ENCODE measurements at places on chromosomes 6 and 20.

GRCh38 chr6:159097256-159097655, 52.5 kb upstream of the TAGAP start:
- no peak for DNase-seq

DNA sequence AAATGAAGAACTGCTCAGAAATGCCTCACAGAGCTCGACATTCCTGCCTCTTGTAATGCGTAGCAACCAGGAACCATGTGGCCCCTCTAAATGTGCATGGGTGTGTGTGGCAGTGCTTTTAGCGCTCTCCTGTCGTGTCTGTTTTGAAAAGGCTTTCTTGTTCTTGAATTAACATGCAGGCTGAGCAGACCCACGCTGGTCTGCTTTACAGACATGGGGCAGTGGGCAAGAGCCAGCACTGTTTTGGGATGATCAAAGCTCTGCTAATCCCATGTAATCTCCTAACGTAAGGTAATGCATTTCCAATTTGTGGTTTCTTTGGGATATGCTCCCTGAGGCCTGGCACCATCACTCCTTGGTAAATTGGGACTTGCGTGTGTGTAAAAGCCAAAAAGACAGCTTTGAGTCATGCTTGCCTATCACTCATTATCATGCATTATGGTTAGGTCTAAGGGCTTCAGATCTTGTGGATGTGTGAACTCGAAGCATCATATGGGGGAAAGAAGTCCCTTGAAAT, 11.8 kb downstream of the RIPOR2 start:
- no peak for DNase-seq

DNA sequence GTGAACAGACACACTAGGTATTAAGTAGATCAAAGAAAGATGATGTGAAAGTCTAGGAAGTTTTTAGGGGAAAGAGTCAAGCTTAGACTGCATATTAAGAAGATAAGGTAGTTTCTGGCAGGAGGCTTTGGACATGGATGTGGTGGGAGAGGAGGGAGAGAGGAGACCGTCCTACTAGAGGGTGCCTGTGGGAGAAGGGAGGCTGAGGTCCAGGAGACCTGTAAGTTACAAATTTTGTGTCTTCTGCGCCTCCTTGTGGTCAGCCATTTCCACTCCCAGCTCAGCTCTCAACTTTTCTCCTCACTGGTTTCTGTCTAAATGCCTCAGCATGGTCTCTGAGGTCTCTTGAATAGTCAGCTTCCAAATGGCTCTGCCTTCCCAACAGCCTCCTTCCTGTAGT, 193.5 kb downstream of the UNC5CL start:
- DNase-seq = peak; percentile 50

DNA sequence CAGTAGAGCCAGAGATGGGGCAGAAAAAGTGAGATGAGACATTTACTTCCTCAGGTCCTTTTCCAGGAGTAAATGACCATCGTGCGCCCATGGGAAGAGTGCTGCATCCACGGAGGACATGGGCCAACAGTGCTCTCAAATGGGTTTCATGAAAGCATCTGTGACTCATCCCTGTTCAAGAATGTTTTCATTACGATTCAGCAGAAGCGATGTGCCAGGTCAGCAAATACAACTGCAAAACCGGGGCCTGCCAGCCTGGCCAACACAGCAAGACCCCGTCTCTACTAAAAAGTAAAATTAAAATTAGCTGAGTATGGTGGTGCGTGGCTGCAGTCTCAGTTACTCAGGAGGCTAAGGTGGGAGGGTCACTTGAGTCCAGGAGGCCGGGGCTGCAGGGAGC, 125.1 kb downstream of the LY86 start:
- DNase-seq = no peak

- no peak for DNase-seq
These were observed 95.9 kb upstream of the PMEPA1 start for GRCh38 chr20:57805747-57806146.

GRCh38 chr20:48740712-48741111, 87.1 kb downstream of the PREX1 start:
- no peak for DNase-seq

DNA sequence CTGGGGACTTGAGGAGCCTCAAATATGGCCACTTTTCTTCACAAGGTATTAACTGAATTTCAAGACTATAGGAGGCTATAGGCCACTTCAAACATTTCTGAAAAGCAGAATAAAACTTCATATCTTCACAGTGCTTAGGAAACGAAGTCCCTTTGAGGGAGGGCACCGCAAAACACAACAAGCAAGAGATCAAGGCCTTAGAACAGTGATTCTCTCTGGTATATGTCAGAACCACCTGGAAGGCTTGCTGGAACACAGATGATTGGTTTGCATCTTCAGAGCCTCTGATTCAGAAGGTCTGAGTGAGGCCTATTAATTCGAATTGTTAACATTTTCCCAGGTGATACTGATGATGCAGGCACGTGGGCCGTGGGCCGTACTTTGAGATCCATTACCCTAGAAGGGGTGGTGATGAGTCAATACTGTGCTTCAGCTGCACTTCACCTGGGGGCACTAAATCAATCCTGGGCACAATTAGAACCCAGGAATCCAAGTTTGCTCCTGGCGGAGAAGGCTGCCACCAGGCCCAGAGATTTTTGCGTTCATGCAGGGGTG, 10.7 kb downstream of the SUN5 start:
- DNase-seq = no peak

DNA sequence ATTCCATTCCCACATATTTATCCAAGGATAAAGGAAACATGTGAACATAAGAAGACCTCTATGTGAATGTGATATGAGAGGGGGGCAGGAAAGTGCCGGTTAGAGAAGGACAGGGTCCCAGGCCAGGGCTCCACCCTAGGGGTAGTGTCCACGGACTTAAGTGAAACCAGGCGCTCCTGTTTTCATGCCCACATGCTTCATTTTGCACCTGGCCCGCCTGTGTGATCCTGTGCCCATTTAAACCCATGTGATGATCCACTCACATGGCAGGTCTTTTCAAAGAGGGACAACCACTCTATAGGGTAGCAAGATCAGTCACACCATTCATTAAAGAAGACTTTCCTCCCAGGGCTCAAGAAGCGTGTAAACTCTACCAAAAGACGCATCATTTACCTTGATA, 865.3 kb upstream of the GJE1 start:
- DNase-seq = no peak

GRCh38 chr20:60046011-60046413, 87.8 kb downstream of the CDH26 start:
- peak; percentile 65 for DNase-seq

GRCh38 chr6:121984956-121985355, 414.5 kb upstream of the HSF2 start:
- no peak for DNase-seq

GRCh38 chr6:148491638-148492251, 149.1 kb downstream of the SASH1 start:
- no peak for DNase-seq

DNA sequence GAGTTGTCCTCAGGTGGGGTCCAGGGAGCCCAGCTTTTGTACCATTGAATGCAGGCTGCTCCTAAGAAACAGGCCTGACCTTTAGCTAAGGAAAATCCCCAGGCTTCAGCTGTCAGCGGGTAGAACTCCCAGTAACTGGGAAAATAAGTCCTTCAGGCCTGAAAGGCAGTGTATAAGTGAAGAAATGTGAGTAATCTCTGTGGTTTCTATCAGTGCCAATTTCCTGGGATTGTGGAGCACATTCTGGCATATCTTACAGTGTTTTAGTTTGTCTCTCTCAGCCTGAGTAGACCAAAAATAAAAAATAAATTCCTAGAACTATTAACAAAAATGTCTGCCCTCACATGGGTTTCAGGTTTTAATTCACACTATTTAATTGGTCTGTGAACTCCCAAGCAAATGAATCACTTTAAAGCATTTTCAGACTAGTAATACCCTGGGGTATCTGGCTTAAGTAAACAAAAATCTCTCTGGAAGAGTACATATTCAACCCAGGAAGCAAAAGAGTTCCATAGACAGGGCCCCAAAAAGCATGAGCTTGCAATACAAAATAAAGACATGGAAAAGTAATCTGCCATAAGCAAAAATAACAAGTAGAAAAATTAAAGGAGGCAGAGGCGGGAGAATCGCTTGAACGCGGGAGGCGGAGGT, 566.2 kb upstream of the NOX3 start:
- no peak for DNase-seq

DNA sequence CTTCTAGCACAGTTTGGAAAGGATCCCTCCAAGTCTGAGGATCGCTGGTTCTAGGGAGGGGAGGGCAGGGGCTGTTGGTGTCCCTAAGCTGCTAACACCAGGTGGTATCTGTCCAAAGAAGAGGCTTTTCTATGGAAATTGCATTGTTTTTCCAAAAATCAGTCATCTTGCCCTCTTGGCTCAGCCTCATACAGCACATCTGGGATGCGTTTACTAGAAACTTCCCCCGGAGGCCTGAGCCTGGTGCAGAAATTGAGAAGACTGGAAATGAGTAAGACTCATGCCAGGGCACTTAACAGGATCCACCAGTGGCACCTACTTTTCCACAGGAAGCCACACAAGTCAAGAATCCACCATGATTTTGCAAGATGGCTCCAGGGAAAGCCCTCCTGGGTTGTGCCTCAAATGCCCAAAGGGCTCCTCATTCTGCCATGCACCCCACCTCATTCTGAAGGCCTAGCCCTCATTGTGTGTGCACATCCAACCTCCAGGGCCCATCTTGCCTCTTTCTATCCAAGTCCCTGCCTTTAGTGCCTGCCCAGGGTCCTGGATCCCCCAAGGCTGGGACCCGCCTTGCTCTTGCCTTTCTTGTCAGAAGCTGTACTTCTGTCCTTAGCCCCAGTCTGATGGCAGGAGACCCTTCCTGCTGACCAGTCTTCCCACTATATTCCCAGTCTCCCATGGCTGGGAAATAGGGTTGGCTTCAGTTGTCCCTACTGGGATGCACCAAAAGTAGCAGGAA, 97.6 kb downstream of the MRPL14 start:
- DNase-seq = no peak

- peak; percentile 69 for DNase-seq
These were observed 20.3 kb downstream of the TTPAL start for GRCh38 chr20:44495802-44496481.

DNA sequence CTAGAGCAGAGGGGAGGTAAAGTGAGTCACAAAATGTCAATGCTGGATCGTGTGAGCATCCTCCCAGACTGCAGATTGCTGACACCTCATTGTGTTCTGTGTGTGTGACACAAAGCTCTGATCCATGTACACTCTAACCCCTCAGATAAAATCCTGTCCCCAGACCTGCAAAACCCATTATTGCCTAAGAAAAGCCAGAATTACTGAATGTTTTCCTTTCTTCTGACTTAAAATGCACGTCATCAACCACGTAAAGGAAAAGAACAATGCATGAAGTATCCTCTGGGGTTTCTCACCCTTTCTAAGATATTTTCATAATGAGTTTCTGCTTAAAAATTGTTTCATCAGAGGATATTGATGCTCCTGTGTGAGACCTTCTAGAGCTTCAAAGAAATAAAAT, 218.0 kb upstream of the PREP start:
- DNase-seq = no peak

GRCh38 chr6:122609881-122610689, at the start of gene PKIB:
Gene PKIB (plus strand): TSS chr6:122610405. CDS start chr6:122717795, 107,390 bp downstream.
- peak; percentile 64 for DNase-seq

DNA sequence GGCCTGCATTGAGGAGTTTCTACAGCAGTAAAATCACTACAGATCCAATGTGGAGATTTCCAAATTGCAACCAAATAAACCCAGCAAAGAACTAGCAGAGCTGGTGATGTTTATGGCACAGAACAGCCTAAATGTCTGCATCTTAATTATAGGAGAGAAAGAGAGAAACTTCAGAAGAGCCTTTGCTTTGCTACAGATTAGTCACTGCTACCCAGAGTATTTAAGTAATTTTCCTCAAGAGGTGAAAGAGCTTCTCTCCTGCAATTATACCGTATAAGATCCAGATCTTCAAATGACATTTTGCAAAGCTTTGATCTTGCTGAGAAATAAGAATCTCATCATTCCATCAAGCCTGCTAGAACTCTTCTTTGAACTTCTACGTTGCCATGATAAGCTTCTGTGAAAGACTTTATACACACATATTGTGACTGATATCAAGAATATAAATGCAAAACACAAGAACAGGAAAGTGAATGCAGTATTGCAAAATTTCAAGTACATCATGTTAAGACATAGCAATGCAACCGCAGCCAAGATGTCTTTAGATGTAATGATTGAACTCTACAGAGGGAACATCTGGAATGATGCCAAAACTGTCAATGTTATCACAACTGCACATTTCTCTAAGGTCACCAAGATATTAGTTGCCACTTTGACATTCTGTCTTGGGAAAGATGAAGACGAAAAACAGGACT, 48.0 kb downstream of the MKKS start:
- DNase-seq = no peak

GRCh38 chr6:12751694-12752325, 35.2 kb downstream of the PHACTR1 start:
- peak; percentile 12 for DNase-seq

DNA sequence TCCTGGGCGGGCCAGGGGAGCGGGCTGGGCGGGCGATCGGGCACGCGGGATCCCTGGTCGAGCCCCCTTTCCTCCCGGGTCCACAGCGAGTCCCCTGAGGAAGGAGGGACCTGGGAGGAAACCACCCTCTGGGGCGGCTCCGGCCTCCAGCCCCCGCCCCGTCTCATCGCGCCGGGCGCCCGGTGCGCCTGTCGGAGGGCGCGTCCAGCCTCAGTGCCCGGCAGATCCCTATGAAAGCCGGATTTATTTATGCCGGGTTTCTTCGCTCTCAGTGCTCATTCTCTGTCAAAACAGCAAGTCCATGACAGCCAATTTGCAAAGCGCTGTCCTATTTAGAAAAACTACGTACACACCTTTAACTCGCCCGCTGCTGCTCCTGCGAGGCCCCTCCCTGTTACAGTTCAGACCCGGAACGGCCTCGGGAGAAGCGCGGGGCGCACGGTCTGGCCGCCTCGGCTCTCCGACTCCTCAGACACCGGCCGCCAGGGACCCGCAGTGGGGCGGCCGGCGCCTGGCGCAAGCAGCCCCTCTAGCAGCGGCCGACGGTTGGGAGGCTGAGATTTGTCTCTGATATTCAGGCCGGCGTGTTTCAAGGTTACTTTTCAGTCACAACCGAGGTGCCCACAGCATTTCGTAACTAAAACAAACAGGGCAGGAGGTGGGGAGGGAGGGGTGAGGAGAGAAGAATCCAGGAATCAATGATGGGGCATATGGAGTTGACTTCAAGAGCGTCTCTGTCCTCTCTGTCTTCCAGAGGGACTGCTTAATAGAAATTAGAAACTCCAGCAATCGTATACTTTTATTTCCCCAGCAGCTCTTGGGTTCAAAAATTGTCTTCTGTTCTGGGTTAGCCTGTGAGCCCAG, 782 bp upstream of the FOXA2 start:
- DNase-seq = peak; percentile 40

DNA sequence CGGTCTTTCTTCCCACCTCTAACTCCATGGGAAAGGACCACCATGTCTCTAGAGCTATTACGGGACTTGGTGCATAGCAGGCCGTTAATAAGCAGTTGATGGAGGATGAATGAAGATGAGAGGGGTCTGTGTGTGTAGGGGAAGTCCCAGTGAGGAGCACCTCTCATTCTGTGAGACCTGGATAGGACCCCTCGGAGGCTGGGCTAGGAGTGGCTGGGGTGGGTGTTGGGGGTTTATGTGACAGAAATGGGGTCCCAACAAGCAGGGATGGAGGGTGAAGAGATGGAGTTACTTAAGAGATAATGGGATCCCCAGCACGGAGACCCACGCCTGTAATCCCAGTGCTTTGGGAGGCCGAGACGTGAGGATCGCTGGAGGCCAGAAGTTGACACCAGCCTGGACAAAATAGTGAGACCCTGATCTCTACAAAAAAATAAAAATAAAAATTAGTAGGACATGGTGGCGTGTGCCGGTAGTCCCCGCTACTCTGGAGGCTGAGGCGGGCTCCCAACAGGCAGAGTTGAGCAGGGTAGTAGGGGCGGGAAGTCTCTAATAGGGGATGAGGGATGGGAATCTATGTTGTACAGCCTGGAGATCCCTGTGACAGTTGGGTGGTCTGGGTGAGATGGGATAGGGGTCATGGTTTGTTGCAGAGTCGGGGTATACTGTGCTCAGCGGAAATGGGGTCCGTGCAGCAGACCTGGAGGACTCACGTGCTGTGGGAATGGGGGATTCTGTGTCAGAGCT, 677 bp upstream of the ZNF341 start:
- DNase-seq = no peak

All from SJSA1 (cell line).